ENCODE measurements at places on chromosomes 12 and 14. TPM values are rescaled to one million over a fixed set of nuclear protein-coding genes. Genes with fewer than 3 reads are reported as not detected.

GRCh38 chr12:1749019-1749418 lies 58.1 kb downstream of the ADIPOR2 start:
- DNase-seq, result no peak

ANKS1B gene
- not detected for polyA plus RNA-seq

KRT3 gene
- not detected for polyA plus RNA-seq

DNA sequence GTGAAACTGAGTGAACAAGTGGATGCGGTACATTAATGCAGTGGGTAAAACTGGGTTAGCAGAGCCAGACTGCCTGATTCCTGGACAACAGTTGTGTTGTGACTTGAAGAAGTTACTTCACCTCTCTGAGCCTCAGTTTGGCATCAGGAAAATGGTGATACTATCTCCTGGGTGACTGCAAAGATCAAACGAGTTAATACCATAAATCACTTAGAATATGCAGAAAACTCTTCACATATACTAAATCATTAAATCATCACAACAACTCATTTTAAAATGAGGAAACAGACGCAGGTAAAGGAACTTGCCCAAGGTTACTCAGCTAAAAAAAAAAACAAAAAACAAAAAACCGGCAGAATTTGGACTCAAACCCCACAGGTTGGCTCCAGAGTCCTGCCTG lies 811 bp downstream of the MTERF2 start:
- DNase-seq, result no peak

DNA sequence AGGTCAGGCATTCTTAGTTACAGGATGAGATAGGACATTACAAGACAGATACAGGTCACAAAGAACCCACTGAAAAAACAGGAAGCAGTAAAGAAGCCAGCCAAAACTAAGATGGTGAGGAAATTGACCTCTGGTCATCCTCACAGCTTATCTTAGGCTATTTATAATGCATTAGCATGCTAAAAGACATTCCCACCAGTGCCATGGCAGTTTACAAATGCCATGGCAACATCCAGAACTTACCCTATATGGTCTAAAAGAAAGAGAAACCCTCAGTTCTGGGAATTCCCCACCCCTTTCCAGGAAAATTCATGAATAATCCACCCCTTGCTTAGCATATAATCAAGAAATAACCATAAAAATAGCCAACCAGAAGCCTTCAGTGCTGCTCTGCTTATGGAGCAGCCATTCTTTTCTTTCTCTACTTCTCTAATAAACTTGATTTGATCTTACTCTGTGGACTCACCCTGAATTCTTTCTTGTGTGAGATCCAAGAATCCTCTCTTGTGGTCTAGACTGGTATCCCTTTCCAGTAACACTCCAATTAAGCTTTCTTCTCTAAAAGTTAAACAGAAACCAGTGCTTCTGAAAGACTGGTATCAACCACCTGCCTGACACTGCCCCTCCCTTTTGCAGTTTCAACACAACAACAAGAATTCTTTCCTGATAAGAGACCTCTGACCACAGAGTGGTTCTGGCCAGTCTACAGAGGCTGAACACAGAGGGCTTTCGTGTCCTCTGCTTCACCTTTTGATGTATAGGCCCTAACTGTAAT lies 86.9 kb downstream of the BCAT1 start:
- DNase-seq, result peak; percentile 31

KITLG gene
- polyA plus RNA-seq, result 2.7 TPM

TMEM253 gene
- polyA plus RNA-seq, result 0.14 TPM

PRICKLE1 gene
- 34.3 TPM for polyA plus RNA-seq

All from endothelial cell of umbilical vein (primary cell).